Natural killer cell (primary cell): ENCODE measurements at places on chromosomes 5 and 9.

- no peak for DNase-seq
These were observed 850.6 kb upstream of the WWC1 start for GRCh38 chr5:167440846-167441245.

GRCh38 chr9:16901590-16901989 is 31.1 kb upstream of the BNC2 start:
- DNase-seq, result no peak

- DNase-seq, result no peak
These were observed 5.6 kb upstream of the PPP2R2B start for GRCh38 chr5:146884066-146884626.

GRCh38 chr9:137879052-137879451 is 1.5 kb downstream of the CACNA1B start:
- DNase-seq, result no peak
